ENCODE measurements at places on chromosomes 1 and 21.
A peak's percentile ranks its signal among the peaks of the same experiment; 100 is the strongest.

DNA sequence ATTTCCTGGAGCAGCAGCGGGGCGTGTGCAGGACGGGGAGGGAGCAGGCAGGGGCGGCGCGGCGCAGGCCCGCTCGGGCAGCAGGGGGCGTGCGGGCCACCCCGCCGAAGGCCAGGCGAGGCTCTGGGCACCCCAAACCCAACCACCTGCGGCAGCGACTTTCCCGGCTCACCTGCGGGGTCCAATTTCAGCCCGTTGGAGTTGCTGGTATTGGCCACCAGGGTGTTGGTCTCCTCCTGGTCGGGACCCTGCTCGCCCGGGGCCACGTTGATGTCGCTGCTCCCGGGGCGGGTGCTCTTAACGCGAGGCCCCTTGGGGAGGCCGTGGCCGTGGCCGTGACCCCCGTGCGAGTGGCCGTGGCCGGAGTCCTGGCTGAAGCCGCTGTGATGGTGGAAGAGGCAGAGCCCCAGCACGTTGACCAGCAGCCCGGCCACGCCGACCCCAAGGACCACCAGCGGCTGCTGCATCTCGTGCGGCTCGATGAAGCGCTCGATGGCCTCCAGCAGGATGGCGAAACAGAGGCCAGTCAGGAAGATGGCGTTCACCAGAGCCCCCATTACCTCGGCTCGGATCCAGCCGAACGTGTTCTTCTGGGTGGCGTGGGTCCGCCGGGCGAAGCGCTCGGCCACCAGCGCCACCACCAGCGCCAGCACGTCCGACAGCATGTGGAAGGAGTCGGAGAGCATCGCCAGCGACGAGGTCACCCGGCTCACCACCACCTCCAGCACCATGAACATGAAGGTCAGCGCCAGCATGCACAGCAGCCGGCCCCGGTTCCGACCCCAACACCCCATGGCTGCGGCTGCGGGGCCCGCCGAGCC lies 932 bp downstream of the SLC30A1 start:
- peak; percentile 80 for DNase-seq

DNA sequence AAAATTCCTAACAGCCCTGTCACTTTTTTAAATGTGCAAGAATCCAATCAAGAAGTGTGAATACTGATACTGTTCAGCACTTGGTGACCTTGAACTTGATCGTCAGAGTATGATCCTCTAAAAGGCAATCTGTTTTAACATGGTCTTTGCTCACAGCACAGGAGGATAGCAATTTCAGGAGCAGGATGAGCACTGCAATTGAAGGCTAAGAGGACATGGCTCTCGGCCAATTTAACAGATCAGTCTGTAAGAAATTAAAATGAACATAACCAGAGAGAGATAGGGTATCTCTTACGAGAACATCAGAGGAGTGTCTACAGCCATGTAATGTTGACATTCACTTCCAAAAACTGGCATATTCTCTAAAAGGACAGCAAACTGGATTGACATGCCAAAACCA lies 243.1 kb downstream of the LTN1 start:
- DNase-seq, result no peak

DNA sequence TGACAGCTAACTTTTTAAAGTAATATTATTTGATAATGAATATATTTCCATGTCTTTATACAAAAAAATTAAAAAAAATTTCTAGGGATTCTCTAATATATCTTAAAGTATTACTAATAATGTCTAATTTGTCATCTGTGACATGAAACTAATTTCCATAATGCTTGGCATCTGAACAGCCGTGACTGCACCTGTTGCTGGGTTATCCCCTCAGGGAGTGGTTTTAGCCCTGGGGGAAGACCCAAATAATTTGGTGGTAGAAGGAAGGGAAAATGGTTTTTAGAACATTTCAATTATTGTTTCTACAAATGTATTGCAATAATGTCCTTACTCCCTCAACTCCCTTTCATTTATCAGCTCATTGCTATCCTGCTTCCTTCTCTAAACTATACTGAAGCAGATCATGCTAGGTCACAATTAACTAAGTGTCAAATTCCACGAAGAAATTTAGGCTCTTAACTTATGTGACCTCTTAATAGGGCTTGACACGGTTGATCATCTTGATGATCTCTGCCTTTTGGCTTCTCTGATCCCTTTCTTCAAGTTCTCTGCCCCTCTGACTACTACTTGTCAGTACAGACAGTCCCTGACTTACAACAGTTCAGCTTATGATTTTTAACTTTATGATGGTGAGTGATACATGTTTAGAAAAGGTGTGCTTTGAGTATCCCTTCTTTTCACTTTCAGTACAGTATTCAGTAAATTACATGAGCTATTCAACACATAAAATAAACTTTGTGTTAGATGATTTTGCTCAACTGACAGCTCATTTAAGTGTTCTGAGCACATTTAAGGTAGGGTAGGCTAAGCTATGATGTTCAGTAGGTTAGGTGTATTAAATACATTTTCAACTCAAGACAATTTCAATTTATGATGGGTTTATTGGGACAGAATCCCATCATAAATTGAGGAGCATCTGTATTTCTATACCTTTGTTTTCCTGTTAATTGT lies 26.4 kb upstream of the DPH5 start:
- DNase-seq, result no peak

DNA sequence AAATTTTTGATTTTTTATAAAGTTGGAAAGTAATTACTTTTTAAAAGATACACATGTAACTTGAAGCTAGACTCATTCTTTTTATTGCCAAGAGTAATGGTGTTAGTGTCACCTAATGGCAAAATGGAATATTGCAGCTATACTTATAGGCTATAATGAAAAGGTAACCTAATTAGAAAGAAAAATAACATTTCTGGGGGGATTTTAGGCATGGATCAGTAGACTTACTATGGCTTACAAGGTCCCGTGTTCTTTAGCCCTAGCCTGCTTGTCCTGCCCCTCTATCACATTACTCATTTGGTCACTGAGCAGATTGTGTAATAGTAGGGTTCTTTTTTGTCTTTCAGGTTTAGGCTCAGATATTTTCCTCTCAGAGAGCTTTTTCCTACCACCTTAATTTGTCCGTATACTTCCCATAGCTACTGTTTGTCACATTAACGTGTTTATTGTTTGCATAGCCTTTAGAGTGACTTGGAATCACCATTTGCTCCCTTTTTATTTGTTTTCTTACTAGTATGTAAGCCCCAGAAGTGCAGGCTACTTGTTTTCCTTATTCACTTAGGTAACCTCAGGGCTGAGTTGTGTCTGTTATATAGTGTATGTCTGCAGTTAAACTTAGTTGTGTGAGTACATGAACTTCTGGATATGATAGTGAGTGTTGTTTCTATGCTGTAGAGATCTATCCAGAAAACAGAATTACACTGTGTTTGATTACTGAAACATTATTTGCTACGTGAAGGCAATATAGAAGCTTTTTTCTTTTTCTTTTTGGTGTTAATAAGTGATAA lies 58.7 kb downstream of the RABGAP1L start:
- no peak for DNase-seq

- no peak for DNase-seq
These were observed 16.2 kb downstream of the OLIG2 start for GRCh38 chr21:33041981-33042380.

Measured in natural killer cell treated with Interleukin-12 subunit alpha and Interleukin-12 subunit beta and Interleukin-15 and Interleukin-18, amount 100 ng/mL, for 72 hours (primary cell).